ENCODE measurements at places on chromosomes 4 and X. TPM values are rescaled to one million over a fixed set of nuclear protein-coding genes. Genes with fewer than 3 reads are reported as not detected.

Gene CTSO
- total RNA-seq, result 7.1 TPM

Gene TMPRSS11D
- not detected for total RNA-seq

Gene SLC25A14
- total RNA-seq, result 22.5 TPM

Gene HPSE
- total RNA-seq, result 1.7 TPM

Gene TMPRSS11F
- not detected for total RNA-seq

Gene CDS1
- total RNA-seq, result 28.9 TPM

Gene GPR34
- 8.4 TPM for total RNA-seq

DNA sequence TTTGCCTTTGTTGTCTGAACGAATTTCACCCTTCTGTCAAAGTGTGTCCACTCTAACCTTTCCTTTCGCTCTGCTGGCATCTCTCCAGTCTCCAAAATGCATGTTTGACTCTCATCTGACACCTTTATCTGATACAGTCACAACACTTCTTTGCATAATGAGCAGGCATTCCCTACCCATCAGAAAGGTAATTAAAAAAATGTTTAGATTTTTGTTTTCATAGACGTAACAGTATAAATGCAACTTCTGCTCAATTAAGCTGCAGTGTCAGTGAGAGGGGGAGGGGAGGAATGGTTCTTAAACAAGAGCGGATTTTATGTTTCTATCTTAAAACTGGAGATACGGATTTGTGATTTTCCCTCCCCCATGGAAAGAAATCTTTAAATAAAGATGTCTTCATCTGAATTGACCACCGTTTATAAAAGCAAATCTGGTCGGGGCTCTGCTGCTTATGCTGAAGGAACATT, 70.2 kb downstream of the CXXC4 start:
- no peak for DNase-seq

GRCh38 chrX:135547767-135548166, 27.3 kb downstream of the INTS6L start:
- no peak for DNase-seq

DNA sequence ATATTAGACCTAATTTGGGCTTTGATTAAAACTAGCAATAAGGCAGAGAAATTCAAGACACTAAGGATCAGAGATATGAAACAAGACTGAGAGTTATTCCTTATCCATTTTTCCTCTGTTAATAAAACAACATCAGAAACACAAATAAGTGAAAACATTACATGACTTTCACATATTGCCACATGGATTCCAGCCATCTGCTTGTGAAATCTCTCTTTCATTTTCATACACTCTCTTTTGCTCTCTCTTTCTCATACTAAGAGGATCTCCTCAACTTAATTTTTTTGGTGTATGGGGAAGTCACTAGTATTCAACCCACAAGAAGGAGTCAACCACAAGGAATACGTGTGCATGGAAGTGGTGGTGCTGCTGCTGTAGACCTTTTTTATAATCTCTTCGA, 183.0 kb downstream of the LDB2 start:
- DNase-seq, result no peak

DNA sequence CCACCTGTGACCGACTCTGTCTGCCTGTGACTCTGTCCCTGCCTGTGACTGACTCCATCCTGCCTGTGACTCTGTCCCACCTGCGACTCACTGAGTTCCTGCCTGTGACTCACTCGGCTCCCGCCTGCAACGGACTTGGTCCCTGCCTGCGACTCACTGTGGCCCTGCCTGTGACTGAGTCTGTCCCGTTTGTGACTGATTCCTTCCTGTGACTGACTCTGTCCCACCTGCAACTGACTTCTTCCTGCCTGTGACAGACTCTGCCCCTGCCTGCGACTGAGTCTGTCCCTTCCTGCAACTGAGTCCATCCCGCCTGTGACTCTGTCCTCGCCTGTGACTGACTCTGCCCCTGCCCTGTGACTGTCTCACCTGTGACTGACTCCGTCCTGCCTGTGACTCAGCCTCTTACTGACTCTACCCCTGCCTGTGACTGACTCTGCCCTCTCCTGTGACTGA, 9.6 kb upstream of the UVSSA start:
- no peak for DNase-seq

DNA sequence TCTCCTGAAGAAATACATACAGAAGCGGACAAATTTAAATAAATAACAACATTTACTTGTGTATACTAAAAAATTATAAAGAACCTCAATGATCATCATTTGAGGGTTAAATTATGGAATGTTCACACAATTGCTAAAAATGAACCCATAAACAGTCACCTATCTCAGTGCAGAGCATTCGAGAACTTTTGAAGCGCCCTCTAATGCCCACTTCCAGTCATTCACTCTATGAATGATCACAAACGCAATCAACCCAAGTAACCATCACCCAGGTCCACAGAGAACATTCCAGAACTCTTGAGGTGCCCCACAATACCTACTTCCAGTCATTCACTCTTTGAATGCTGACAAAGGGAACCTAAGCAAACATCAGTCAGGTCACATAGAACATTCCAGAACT, 103.5 kb upstream of the PLAC1 start:
- no peak for DNase-seq

GRCh38 chrX:136867518-136867917, 13.0 kb downstream of the RBMX start:
- DNase-seq, result no peak

GRCh38 chr4:53587135-53587534, 4.2 kb downstream of the LNX1 start:
- DNase-seq, result no peak

DNA sequence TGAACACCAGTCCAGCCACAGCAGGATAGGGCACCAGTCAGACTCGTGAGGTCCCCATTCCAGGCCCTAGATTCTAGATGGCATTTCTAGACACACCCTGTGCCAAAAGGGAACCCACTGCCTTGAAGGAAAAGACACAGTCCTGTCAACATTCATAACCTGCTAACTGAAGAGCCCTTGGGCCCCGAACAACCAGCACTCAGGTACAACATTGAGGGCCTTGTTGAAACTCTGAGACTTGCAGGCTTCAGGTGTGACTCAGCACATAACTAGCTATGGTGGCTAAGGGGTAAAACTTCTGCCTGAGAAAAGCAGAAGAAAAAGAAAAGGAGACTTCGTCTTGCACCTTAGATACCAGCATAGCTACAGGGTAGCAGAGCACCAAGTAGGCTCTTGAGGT, 252.9 kb upstream of the GRID2 start:
- DNase-seq, result no peak

DNA sequence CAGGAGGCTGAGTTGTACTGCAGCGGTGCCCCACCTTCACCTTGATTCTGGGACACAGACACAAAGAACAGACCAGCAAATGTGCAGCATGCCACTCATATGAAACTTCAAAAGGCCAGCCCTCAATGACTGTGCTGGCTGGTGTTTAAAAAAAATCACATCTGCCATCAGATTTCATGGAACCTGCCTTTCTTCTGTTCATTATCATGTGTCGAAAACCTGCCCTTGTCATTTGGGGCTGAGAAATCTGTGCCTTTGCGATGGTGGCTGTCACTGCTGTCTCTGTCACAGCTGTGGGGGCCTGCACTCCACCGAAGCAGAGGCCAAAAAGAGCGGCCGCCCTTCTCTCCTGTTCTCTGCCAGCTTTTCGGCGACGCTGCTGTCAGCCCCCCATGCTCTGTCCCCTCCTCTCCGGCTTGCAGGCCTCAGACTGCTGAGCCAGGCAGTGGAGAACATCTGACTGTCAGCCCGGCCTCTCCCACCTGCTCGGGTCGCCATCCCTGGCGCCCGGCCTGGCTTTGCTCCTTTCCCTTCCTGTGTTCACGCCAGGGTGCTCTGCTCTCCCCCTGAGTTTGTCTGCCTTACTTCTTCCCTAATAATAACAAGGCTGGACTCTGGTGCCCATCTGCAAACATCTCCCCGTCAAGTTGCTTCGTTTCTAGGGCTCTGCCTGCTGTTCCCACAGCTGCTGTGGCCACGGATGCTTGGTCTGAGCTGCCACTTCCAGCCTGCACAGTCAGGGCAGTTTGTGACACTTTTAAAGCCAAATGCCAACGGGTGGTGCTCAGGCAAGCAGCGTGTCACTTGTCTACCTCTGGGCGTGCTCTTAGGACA, 355.2 kb downstream of the UNC5C start:
- no peak for DNase-seq

DNA sequence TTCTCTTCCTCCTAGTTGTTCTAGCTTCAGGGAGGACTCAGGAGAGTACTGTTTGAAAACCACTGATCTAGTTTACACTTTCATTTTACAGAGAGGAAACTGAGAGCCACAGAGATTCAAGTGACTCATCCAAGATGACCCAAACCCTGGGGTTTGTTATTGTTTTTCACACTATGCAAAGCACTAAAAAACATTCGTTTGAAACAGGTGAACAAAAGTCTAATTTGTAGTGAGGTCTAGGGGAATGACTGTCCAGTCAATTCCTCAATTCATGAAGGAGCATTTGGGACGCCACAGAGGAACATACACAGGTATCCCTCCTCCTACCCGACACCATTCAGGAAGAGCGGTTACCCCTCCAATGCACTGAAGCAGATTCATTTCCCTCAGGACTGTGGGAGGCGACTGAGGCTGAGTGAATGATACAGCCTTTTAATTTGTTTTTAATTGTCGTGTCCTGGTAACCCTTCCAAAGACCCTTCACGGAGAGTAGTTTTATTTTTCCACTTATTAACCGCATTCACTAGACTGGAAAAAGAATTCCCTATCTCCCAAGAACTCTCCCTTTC, 30.3 kb downstream of the TLR10 start:
- DNase-seq, result no peak

DNA sequence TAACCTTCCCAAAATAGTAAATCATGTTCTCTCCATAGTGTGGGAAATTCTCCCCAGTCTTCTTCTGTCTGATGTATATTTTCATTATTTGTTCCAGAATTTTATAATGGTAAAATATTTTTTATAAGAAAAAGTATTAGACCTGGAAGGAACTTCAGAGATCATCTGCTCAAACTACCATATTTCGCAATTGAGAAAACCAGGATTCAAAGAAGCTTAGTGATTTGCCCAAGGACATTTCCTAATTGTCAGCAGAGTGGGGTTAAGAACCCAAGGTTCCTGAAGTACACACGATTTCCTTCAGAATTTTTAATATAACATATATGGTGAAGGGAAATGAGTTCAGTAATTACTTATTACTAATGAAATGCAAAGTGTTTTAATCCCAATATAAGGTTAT, 24.1 kb downstream of the OCIAD1 start:
- DNase-seq, result no peak

GRCh38 chrX:153925739-153926551, at the start of gene ARHGAP4:
TSS of gene ARHGAP4 (minus strand) at chrX:153926264. CDS start at chrX:153926202, 62 bp downstream.
- DNase-seq, result no peak

DNA sequence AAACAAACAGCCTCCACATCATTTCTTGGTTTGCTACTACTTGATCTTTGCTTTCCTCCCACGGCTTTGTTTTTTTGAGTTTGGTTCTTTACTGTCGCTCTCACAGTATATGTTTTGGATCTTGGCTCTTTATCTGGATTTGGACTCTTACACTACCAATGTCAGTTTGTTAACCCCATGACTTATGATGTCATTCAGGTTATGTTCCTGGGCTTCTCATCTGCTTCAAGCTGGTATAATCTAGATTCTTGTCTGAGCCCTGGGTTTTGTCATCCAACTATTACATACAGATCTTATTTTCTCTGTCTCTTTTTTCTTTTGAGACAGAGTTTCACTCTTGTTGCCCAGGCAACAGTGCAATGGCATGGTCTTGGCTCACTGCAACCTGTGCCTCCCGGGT, 482.9 kb upstream of the TEX13C start:
- no peak for DNase-seq

DNA sequence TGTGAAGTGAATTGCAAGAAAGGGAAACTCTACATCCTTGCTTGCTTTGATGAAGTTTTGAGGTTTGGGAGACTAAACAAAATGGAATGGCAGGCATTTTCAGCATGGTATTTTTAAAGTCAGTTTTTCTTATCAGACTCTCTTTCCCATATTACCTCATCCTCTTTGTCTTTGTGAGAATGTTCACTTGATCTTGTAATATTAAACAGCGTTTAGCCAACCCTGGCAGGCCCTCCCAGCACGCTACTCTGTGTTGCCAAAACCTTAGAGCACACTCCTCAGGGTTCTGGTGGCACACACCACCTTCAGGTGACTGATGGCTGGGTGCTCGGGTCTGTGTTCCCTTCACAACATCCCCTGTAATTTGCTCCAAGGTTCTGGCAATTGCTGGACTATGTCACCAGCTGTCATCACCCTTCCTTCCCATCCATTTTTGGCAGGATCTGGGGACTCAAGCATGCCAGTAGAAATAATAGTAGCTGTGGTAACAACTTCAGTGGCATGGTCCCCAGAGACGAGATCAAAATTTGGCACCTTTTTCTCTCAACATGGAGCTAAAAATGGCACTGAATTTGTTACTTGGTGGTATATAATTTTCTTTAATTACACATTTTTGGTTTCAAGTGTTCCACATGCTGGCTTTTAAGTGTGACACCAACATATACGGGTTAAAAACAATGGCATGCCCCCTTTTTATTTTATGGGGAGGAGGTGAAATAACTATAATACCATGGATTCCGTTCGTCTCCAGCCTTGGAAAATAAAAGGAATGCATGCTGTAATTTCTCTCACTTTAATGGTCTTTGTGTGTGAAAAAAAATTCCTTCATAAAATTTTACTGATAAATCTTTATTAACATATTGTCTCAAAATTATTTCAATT, 273.1 kb downstream of the DCTD start:
- peak; percentile 35 for DNase-seq

All from cerebellum (tissue), 4 donors.